COLO829 (cell line): ENCODE measurements at places on chromosomes 7 and 10.

DNA sequence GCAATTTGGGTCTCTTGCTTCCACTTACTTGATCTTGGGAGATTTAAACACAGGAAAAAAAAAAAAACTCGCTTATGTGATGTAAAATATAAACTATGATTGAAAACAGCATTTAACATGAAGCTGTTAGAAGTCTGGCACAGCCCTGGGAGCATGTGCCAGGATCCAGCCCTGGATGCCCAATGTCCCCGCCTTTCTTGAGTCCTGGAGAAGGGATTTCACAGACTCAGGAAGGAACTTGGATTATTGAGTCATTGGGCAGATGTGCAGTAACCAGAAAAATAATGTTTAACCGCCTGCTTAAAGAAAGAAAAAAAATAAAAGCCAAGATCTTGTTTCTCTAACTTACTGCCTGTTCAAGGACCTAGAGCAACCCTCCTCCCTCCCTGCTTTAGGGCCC is 3.7 kb upstream of the JCAD start:
- DNase-seq = no peak

- DNase-seq = no peak
Observed at GRCh38 chr7:2821842-2822507, 22.1 kb downstream of the GNA12 start.

- DNase-seq = no peak
Observed at GRCh38 chr10:131226446-131227162, 84.9 kb downstream of the TCERG1L start.

GRCh38 chr10:108203905-108204527 is 1039.5 kb upstream of the SORCS1 start:
- no peak for DNase-seq

DNA sequence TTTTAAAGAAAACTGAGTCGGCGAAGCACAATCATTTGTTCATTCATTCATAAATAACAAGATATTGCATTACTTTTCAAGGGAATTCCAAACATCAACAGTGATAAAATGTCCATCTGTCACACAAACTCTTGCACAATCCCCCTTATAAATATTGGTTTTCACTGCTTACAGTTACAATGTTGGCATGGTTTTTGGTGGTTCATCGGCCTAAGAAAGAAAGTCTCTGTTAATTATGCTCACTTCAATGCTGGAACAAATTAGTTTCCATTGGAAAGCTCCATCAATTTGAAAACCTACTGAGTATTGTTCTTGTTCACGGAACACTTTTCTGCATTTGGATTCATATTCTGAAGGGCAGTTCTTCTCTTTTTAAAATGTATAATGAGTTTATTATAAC is 188.5 kb downstream of the JAZF1 start:
- peak; percentile 53 for DNase-seq

GRCh38 chr10:89633484-89633883 is 11.6 kb downstream of the PANK1 start:
- no peak for DNase-seq

GRCh38 chr7:104945599-104945956 is 68.4 kb upstream of the KMT2E start:
- DNase-seq = no peak

GRCh38 chr10:133219782-133220181 is 10.2 kb upstream of the UTF1 start:
- DNase-seq = no peak

GRCh38 chr10:103280031-103280430 is 3.1 kb downstream of the INA start:
- DNase-seq = no peak

- DNase-seq = no peak
Observed at GRCh38 chr10:71742301-71743088, 22.9 kb upstream of the C10orf105 start.

DNA sequence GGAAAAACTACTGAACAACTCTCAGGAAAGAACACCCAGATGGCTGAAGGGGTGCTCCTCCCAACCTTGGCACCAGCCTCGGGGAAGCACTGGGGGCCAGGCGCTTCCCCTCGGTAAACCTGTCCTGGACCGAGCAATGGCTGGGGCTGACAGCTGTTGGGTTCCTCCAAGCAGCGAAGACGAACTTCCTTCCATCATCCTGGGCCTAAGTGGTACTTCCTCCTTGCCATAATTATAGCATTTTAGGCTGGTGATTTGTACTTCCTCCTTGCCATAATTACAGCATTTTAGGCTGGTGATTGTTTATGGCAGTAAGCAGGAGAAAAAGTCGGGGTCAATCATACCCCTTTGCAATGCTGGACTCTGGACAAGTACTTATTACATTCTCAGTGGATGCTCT is 69.3 kb downstream of the MYOF start:
- no peak for DNase-seq

- DNase-seq = peak; percentile 9
Observed at GRCh38 chr10:126838316-126838715, 66.9 kb upstream of the DOCK1 start.

DNA sequence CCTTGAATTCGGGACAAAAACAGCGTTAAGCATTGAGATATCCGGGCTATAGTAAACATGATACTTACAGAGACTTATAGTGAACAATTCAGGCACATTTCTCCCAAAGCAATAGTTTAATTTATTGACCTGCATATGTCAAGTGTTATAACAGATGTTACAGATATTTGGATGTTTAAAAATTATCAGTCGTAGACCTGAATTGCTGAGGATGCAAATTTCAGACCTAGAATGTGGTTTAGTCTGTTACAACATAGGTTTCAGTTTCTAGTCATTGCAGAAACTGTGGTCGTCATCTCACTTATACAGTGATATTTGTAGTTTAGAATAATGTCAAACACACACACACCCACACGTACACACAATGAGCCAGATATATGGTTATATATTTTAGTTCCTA is 85.2 kb downstream of the VTI1A start:
- no peak for DNase-seq

GRCh38 chr10:85618841-85619240 is 747.8 kb downstream of the GRID1 start:
- DNase-seq = no peak

- no peak for DNase-seq
Observed at GRCh38 chr7:13201628-13202027, 514.2 kb downstream of the ARL4A start.

DNA sequence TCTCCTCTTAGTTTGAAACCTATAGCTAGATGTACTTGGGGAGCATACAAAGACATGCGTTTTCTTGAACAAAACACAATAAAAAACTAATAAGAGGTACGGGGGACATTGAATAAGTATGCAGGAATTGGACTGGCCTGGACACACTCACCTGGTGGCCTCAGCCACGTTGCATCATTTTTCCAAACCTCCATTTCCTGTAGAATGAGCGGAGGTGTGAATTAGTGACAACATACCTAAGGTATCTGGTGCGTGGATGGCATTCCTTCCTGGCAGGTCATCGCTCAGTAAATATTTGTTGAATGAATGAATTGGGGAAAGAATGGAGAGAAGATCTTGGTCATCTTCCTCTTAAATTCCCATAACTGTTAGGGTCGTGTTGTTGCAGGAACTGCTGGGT is 103.2 kb upstream of the CTBP2 start:
- DNase-seq = no peak
